NCI-H1092 treated with DMSO at 0.1 percent for 48 hours (cell line): ENCODE measurements at places on chromosomes 4 and X.

DNA sequence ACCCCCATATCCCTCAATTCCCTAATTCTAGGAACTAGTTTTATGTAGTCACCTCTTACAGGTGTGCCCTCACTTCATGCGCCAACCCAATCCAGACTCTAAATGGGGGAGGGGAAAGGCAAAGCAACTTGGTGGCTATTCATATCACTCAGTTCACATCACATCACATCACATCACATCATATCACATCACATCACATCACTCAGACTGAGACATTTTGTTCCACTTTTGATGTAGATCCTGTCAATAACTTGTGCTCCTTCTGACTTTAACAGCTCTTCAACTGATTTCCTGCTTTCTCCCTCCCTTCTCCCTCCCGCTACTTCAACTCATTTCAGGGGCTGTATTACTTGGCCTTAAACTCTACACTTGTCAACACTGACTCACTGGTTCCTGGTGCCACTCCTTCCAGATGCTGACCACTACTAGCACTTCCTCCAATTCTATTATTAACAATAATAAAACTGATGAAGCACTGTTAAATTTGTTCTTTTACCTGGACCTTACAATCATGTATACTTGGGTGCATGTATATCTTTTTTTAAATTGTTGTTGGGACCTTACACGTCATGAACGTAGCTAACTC is 29.1 kb upstream of the PLS3 start:
- DNase-seq, result no peak

GRCh38 chr4:173442223-173442932 is 43.5 kb upstream of the SCRG1 start:
- no peak for DNase-seq

DNA sequence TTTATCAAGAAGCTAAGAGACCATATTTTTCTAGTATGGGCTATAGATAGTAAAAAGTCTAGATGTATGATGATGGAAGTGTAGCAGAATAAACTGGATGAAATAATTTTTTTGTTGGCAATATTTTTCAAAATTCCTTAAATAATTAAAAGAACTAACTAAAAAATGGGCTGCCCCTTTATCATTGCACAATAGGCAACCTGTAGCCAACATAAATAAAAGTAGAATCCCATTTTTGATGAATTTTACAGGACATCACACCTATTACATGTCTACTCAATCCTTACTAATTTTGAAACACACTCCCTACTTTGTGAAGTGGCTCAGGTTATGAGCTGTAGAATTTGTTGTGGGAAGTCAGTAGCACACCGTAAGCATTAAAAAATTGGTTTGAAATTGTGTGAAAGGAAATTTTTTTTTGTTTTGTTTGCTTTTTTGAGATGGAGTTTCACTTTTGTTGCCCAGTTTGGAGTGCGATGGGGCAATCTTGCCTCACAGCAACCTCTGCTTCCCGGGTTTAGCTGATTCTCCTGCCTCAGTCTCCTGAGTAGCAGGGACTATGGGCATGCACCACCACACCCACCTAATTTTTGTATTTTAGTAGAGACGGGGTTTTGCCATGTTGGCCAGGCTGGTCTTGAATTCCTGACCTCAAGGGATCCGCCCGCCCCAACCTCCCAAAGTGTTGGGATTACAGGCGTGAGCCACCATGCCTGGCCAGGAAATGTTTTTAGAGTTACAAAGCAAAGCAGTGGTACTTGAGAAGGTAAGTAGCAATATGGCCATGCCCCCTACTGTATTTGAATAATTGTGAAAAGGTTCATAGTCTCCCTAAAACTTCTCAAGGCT is 8.9 kb upstream of the RUFY3 start:
- no peak for DNase-seq

GRCh38 chr4:120821977-120822376 is 100.5 kb downstream of the PRDM5 start:
- DNase-seq, result no peak

GRCh38 chrX:13764765-13765164 is 30.2 kb downstream of the OFD1 start:
- peak; percentile 7 for DNase-seq

DNA sequence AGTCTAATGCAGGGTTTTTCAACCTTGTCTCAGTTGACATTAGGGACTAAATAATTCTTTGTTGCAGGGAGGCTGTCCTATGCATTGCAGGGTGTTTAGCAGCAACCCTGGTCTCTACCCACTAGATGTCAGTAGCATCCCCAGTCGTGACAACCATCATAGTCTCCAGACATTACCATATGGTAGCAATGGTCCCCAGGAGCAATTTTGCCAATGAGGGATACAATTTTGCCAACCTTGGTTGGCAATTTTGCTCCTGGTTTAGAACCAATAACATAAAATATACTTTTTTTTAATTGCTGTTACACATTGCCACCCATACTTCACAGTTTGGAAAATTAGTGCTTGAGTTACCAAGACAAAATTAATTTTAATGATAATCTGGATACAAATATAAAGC is 6.0 kb downstream of the EREG start:
- peak; percentile 11 for DNase-seq

DNA sequence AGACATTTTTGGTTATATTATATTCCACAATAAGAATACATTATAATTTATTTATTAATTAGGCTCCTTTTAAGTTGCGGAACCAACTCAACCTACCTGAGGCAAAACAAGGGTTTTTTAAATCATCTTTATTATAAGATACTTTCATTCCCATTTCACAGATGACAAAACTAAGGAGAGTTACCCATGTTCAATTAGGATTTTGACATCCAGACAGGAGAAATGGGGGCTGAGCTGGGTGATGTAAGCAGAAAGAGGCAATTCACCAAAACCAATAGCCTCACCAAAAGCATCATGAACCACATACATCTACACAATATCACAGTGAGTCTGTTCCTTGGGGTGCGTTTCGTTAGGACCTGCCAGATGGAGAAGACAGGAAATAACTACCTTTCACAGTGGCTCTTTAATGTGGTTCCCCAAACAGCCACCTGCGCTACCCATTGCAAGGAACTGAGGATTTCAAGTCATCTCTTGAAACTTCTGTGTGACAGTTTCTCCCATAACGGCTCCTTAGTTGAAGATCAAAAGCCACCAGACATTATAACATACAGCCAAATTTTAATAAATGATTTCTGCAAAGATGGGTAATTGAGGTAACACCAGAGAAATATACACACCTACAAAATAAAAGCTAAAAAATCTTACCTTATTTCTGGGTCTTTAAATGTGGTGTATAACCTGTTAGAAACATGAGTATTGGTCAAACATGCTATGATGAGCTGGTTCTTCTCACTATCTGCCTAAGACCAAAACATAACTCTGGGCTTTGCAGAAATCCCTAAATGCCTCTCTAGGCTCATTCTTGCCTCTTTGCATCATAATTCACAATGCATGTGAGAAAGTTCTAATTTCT is 190.6 kb upstream of the LEF1 start:
- no peak for DNase-seq

GRCh38 chr4:144901141-144901540 is 196.9 kb downstream of the ANAPC10 start:
- DNase-seq, result no peak

GRCh38 chr4:167028976-167029375 is 205.3 kb downstream of the SPOCK3 start:
- DNase-seq, result no peak

DNA sequence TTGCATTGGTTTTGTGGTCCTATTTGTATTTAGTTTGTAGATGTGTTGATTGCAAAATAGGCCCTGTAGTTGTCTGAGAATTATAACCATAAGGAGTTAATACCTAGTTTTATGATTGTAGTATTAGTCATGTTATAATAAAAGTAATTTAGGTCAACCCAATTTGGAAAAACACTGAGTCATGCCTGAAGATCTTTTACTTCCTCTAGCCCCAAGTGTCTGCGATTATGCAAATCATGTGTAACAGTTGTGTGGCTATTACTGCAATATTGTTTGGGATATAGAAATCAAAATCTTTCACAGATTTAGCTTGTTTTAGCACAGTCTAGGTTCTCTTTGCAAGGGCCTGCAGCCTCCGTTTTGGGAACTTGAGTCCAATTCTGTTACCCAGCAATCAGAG is 12.6 kb downstream of the SRD5A3 start:
- no peak for DNase-seq

GRCh38 chrX:71103110-71103983 is 3.2 kb downstream of the CXorf65 start:
- DNase-seq, result no peak

- DNase-seq, result no peak
These were observed 6.1 kb downstream of the NALF2 start for GRCh38 chrX:69510137-69510715.

- no peak for DNase-seq
These were observed 171.8 kb upstream of the PACRGL start for GRCh38 chr4:20528508-20528907.

GRCh38 chr4:94454405-94454804 is 2.7 kb downstream of the PDLIM5 start:
- DNase-seq, result no peak

- no peak for DNase-seq
These were observed 97.1 kb downstream of the REELD1 start for GRCh38 chr4:146311238-146311970.

- DNase-seq, result no peak
These were observed 190.3 kb upstream of the KLHL4 start for GRCh38 chrX:87327267-87327666.

- DNase-seq, result no peak
These were observed 86.3 kb downstream of the IGSF1 start for GRCh38 chrX:131202766-131203165.

- peak; percentile 54 for DNase-seq
These were observed 580 bp downstream of the NAF1 start for GRCh38 chr4:163166041-163166579.

DNA sequence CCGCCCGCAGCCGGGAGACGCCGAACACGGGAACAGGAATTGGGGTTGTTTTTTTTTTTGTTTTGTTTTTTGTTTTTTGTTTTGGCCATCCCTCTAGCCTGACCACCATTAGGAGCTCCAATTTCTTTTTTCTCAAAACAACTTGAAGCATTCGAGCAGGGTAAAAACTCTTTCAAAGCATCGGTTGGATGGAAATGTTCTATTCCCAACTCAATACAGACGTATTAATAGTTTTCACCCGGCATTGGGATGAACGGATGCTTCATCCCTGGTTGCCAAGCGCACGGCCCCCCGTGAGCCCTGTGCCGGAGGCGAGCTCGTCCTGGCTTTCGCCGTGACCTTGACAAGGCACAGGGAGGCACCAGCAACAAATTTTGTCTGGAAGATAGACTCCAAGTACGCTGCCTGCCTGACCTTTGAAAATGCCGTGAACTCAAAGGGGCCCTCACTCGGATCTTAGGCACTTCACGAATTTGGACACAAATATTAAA is 352 bp upstream of the MAP3K15 start:
- no peak for DNase-seq

DNA sequence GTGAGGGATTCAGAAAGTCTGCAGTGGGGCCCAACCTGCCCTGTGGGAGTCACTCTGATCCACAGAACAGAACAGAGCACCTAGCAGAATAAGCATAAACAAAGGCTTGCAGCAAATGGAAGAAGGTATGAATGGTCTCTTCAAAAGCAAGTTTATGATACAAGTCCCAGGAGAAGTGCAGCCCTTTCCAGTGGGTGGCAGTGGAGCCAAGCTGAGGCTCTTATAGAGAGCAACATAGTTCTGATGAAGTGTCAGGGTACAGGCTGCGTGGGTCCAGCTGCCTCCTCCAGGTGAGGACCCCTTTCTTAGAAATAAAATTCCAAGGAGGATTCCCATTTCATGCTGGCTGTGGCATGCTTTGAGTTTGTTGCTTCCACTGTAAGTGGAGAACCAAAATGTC is 88.8 kb upstream of the PAK3 start:
- no peak for DNase-seq

DNA sequence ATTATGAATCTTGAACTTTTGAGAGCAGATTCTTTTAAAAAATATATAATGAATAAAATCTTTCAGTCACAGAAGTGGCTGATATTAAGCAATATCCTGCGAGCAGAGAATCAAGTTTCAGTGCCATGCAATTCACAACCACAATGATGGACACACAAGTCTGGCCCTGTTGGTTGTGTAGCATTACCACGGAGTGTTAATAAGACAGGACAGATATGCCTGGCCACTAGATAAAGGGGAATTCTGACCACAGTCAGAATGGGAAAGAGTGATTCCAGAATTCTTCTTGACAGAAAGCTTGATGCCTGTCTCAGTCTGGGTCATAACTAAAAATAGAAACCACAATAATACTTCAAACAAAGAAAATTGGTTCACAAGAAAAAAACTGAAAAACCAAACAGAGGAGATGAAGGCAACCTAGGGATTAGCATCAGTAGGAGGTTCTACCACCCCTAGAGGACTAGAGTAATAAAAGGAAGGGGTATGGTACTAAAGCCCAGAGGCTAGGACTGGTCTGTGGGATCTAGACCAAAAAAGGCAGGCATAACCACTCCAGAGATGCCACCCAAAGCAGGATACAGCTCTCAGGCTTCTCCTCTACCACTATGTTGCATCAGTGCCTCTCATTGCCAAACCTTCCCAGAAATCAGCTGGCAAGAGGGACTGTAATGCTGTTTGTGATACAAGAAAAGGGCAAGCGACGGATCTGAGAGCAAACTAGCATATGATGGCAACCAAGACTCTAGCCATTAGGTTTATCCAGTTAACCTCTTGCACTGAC is 59.0 kb downstream of the RNF150 start:
- DNase-seq, result no peak

DNA sequence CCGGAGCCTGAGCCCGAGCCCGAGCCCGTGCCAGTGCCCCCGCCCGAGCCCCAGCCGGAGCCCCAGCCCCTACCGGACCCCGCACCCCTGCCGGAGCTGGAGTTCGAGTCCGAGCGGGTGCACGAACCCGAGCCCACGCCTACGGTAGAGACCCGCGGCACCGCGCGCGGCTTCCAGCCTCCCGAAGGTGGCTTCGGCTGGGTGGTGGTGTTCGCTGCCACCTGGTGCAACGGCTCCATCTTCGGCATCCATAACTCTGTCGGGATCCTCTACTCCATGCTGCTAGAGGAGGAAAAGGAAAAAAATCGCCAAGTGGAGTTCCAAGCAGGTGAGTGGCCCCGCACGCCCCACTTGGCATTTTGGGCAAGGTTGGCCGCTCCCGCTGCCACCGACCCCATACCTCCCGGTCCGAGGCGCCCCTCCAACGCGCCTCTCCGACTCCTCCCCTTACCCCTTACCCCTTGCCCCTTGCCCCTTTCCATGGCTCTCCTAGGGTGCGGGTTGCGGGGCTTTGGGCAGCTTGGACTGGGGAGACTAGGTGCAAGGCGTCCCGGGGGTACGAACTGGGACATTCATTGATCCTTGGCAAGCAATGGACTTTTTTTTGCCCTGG is 553 bp downstream of the SLC16A2 start:
- DNase-seq, result no peak

GRCh38 chrX:54640103-54640690 is 110.2 kb downstream of the GNL3L start:
- no peak for DNase-seq

DNA sequence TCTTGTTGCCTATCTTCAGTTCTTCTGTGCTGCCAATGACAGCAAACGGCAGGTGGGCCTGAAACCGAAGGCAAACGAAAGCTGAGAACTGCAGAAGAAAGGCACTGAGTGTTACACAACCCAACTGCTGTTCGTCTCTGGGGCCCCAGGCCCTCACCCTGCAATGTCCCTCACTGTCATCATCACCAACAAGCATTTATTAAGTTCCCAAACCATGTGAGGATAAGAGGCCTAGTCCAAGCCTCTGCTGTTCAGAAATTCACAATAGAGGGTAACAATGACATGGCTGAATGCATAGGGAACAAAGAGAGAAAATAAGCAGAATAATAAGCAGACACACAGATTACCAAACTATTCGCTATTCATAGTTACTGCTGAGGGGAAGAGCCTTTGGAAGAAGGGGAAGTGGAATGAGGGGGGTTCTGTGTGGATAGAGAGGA is 34.5 kb upstream of the NKRF start:
- DNase-seq, result no peak
